ENCODE measurements at places on chromosomes 6 and 20.

DNA sequence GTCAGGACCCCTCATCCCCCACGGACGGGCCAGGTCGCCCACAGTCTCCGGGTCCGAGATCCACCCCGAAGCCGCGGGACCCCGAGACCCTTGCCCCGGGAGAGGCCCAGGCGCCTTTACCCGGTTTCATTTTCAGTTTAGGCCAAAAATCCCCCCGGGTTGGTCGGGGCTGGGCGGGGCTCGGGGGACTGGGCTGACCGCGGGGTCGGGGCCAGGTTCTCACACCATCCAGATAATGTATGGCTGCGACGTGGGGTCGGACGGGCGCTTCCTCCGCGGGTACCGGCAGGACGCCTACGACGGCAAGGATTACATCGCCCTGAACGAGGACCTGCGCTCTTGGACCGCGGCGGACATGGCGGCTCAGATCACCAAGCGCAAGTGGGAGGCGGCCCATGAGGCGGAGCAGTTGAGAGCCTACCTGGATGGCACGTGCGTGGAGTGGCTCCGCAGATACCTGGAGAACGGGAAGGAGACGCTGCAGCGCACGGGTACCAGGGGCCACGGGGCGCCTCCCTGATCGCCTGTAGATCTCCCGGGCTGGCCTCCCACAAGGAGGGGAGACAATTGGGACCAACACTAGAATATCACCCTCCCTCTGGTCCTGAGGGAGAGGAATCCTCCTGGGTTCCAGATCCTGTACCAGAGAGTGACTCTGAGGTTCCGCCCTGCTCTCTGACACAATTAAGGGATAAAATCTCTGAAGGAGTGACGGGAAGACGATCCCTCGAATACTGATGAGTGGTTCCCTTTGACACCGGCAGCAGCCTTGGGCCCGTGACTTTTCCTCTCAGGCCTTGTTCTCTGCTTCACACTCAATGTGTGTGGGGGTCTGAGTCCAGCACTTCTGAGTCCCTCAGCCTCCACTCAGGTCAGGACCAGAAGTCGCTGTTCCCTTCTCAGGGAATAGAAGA, 978 bp downstream of the HLA-A start:
- no peak for DNase-seq

DNA sequence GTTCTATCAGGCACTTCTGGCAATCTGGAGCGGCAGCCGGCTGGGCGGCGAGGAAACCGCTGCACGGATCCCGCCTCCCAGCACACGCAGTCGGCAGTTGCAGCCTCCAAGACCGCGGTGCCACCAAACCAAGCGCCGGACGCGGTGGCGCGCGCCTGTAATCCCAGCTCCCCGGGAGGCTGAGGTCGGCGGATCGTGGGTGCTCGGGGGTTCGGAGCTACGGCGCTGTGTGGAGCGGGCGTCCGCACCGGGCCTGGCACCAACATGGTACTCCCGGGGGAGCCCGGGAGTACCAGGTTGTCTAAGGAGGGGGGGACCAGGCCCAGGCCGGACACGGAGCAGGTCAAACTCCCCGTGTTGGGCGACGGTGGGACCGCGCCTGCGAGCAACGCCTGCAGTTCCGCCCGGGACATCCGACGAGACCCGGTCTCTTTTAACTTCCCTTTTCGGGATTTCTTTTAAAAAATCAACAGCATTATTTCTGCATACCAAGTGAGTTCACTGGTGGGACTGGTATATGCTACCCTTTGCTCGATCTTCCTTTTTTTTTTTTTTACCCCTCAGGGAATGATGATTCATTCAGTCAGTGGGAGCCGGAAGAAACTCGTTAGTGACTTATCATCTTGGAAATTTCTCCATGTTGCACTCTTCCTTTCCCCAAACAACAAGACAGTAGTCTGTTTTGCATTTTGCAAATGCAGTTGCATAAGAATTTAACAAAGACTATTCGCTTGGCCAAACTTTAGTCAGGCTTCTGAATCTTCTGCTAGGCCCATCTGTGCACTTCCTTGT, 27.6 kb downstream of the ZNF311 start:
- DNase-seq = no peak

DNA sequence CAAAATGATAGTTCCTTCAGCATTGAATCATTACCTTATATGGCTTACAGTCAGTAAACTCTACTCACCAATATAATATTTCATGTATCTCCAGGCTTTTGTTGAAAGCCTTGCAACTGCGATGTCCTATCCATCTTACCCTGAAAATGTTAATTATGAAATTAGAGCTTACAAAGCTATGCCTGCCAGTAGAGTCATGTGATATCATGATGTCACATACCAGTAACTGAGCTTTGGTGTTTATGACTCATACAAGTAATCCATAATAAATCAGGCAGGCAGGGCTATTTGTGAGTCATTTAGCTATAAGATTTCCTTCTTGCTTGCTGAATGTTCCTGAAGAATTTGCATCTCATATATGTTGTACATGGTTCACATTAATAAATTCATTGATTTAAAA, 44.9 kb upstream of the FAM83B start:
- no peak for DNase-seq

DNA sequence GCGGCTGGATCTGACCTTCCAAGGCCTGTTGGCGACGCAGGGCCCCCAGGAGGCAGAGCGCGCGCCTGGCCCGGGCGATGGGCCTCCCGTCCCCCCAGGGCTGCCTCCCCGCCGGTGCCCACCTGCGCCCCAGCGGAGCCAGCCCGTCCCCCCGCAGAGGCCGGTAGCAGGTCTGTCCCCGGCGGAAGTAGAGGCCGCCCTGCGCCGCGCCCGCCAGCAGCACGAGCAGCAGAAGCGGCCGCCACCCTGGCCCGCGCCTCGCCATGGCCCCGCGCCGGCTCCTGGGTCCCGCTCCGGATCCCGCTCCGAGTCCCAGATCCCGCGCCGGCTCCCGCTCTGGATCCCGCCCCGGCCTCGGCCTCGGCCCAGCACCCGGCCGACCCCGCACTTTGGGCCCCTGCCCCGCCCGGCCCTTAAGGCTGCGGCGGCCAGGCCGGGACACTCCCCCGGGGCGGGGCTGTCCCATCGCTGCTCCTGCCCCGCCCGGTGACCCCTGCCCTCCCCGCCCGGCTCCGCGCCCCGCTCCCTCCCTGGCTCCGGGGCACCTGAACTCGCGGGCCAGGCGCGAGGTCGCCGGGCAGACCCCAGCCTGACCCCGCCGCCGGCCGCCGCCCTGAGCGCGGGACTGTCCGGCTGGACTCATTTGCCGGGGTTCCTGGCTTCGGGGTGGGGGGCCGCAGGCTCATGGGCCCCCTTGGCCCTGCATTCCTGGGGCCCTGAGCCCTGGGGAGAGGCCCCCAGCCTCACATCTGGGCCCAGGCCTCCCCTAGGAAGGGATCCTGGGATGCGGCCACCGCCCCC, at the start of gene CTSZ:
TSS of gene CTSZ (minus strand) at position 391 of the 801 bp plus-strand sequence. CDS start at position 265, 126 bp downstream.
- DNase-seq = no peak

GRCh38 chr6:82363428-82364086, at the start of gene TPBG:
TPBG (plus strand) TSS chr6:82363817; CDS start chr6:82364962, 1,145 bp downstream.
- peak; percentile 47 for DNase-seq

DNA sequence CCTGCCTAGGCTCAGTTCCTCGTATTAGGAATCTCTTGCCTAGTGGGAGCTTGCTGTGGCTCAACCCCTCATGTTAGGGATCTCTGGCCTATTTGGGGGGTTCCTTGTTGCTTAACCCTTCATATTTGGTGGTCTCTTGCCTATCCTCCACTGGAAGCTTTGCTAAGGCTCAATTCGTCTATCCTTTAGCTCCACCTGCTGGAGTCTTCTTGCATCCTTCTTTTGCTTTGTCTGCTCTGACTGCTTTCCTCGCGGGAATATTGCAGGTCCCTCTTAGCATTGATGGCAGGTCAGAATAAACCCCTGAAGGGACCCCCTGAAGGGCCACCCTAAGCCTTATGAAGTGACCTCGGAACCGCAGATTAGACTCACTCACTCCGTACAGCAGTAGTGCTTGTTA, 203.0 kb upstream of the TBX18 start:
- no peak for DNase-seq

All from left renal cortex interstitium (tissue), 4 donors.